Hematopoietic multipotent progenitor cell (in vitro differentiated cells): ENCODE measurements at places on chromosomes 11 and 22.
A peak's percentile ranks its signal among the peaks of the same experiment; 100 is the strongest.

- DNase-seq, result no peak
Observed at GRCh38 chr11:30258679-30259078, 27.9 kb downstream of the FSHB start.

GRCh38 chr11:45771566-45772448, 33.1 kb upstream of the SLC35C1 start:
- peak; percentile 77 for DNase-seq

DNA sequence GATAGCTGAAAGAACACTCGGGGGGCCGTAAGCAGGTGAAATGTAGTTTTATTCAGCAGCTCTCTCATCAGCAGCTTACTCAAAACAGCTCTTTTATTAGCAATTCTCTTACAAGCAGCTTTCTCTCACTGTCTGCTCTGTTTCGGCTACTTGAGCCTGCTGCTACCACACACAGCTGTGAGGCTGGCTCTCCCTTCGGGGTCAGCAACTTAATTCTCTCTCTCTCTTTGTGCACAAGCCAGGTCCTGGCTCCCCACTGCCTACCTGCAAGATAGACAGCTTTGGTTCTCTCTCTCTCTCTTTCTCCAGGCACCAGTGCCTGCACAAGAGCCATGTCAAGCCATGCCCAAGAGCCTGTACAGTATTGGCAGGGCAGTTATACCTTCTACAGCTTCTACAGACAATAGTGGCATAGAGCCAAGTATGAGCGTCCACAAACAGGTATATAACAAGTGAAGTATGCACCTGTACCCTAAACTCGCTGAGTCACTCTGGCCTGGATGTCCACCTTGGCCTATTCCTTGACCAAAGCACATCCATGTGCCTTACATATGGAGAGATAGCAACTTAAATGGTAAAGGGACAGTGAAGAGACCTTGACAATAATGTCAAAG, 110.8 kb downstream of the MTNR1B start:
- no peak for DNase-seq

DNA sequence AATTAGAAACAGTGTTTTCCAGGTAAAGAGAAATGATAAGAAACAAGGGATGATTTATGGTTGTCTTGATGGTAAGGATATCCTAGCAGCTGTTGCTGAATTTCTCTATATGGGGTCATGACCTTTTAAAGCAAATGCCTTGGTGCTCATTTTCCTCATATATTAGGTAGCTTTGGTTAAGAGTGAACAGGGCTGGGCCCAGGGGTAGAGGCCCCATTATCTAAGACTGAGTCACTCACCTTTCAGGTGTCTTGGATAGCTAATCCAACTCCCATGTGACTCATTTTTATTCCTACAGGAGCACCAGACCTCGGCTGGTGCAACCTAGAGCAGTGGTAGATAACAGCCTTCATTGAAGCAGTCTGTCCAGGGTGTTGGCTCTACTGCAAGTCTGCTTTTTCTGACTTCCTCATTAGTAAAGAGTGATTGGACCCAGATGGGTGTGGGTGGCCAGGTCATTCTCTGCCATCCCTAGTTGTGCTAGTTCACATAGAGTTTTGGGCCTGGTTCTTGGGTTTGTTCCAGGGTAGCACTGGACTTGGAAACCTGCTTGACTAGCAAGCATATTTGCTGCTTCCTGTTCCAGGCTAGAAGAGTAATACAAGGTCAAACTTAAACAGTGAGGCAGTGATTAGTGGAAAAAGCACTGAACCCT, 37.4 kb downstream of the CTNND1 start:
- DNase-seq, result no peak

GRCh38 chr11:22670830-22671229, 4.4 kb downstream of the GAS2 start:
- DNase-seq, result peak; percentile 27

GRCh38 chr22:19510919-19511341, 13.3 kb downstream of the CLDN5 start:
- no peak for DNase-seq

DNA sequence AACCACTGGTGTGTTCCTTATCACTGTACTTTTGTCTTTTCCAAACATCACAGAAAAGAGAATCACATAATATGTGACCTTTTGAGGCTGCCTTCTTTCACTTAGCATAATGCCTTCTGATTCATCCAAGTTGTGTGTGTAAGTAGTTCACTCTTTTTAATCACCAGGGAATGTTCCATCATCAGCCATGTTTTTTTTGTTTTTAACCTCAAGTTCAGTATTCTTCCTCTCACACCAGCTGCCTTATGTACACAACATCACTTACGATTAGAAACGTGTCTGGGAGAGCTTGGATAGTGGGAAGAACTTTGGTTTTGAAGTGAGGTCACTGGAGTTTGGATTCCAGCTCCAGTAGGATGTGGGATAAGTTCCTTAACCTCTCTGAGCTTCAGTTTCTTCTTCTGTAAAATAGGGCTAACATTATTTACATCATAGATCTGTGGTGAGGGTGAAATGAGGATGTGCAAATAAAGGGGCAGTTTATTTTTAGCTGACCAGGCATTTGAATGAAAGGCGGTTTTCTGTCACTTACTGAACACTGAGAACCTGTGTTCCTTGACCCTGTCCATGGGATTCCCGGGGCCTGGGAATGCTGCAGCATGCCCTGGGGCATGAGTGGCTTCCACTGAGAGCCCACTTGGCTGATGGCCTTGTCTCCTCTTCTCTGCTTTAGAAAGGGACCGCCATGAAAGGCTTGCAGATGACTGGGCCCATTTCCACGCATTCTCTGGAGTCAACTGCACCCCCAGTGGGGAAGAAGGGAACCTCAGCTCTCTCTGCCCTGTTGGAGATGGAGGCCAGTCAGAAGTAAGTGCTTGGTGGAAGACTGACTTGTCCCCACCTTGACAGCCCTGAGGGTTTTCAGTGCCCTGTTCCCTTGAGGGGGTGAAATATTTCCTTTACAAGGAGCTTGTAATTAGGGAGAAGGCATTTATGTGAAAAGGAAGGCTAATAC, 92.6 kb downstream of the DEPDC5 start:
- no peak for DNase-seq

DNA sequence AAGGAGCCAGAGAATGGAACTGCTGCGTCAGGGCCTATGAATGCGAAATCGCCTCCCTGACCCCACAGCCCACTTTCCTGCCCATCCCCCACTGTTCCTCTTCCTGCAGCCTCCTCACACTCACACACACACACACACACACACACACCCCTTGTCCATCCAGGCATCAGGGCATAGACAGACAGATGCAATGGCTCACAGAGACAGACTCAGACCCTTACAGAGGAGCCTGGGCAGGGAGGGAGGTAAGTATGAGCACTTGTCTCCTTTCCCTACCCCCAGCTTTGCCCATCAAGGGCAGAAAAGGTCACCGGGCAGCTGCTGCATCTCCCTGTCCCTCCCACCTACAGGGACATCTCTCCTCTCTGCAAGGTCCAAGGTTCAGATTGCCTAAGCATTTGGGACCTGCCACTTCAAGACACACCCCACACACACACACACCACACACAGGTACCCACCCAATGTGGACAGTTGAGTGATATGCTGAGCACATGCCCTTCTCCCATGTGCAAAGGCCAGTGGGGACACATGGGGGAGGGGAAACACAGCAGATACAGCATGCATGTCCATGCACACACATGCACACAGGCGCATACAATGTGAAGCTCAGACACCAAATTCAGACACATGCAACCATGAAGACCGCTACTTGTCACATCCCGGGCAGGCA, 2.0 kb upstream of the NRXN2 start:
- DNase-seq, result no peak

- DNase-seq, result no peak
Observed at GRCh38 chr11:114061048-114061680, 1.7 kb downstream of the ZBTB16 start.

DNA sequence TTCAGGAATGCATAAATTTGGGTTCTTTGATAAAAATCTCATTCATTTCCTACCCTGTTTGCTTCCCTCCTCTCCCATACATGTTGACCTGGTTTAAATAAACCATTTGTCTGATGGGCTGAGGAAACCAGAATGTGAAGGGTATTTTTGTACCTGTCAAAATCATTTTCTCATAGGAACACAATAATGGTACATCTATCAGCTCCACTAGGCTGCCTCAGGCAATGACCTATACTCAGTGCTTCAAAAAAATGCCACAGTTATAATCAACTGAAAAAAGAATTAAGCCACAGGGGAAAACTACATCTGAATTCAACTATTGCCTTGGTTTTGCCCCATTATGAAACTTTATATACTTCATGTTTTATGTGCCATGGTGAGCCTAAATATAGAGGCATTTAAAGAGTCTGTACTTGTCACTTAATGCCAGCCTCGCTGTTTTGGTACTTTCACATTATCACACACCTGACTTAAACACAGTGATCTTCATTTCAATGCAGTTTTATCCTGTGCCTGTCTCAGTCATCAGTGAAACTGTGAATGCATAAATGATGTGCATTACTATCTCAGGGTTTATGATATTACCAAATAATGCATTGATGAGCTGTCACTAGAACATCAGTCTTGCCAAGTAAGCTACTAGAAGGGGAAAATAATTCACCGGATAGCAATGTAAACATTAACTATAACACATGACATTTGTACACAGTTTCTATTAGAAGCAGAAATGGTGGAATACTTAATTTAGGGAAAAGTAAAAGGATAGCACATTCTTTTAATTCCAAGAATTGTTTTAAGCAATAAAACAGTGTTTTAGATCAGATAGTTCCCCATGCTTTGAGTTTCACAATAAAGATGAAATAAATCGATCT, 92.7 kb downstream of the MSANTD4 start:
- no peak for DNase-seq

DNA sequence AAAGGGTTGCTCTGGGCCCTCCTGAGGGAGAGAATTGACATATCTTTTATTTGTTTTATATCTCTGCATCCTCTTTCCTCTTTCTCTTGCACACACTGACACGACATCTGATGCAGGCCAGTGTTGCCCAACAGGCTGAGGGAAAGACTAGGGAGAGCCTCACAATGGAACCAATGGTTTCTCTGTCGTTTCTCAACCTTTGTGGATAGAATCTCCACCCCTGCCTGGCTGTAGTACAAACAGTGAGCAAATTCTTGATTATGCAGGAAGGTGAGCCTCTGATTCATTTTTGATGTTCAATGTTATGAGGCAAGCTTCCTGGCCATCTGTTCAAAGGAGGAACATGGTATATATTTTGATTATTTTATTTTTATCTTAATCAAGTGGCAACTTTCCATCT, 49.8 kb upstream of the PLET1 start:
- DNase-seq, result no peak

GRCh38 chr22:42863349-42863961, 6.4 kb upstream of the ARFGAP3 start:
- DNase-seq, result peak; percentile 48

GRCh38 chr11:65557280-65558001, 718 bp downstream of the LTBP3 start:
- DNase-seq, result no peak

DNA sequence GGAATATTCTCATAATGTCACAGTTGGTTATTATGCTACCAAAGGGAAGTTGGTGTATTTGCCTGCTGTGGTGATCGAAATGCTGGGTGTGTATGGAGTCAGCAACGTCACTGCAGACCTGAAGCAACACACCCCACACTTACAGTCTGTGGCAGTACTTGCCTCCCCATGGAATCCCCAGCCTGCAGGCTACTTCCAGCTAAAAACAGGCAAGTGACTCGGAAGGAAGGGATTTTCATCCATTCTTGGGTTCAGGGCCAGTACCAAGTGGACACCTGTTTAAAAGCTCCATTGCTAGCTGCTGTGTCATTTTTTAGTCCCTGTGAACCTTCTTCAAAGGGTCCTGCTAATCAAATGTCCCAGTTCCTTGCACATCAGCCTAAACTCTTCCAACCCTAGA, 149.6 kb downstream of the C11orf91 start:
- DNase-seq, result no peak

- no peak for DNase-seq
Observed at GRCh38 chr11:22778642-22779041, 51.0 kb downstream of the SVIP start.

DNA sequence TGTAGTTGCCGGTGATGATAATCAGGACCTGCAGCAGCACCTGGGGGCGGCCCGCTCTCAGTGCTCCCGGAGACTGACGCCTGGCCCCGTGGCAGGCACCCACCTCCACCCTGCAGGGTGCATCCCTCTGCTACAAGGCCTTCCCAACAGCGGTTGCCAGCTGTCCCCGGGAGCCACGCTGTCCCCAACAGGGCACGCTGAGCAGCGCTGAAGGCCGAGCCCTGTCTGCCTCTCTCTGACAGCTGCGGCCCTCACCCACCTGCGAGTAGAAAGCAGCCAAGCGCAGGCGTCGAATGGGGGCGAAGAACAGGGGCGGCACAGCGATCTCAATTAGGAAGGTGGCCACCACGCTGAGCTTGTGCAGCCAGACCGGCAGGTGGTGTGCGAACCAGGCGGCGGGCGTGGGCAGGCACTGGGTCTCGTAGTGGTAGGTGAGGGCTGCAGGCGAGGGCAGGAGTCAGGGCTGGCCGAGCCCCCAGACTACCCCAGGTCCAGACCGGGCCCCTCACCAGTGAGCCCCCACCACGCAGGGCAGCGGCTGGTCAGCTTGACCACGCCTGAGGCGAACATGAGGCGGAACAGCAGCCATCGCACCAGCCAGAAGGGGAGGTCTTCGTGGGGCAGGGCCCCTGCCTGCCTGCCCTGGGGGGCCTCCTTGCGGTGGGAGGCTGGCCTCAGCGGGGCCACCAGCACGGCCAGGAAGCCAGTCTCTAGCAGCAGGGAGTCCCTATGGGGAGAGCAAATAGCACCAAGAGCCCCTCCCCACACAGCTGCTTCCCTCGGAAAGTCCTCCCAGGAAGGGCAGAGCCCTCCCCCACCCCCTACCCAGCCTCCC, 1.5 kb downstream of the LMF2 start:
- no peak for DNase-seq

DNA sequence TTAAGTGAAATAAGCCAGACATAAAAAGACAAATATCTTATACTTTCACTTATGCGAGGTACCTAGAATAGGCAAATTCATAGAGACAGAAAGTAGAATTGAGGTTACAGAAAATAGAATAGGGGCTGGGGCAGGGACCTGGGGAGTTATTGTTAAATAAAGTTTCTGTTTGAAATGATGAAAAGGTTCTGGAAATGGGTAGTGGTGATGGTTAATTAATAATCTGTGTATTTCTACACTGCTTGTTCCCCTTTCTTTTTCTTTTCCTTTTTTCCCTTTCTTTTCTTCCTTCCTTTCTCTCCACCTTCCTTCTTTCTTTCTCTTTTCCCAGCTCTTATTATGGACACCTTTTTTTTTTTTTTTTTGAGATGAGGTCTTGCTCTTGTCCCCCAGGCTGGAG, 2.8 kb downstream of the NAALADL1 start:
- no peak for DNase-seq
